ENCODE measurements at places on chromosomes 4 and X. TPM values are rescaled to one million over a fixed set of nuclear protein-coding genes. Genes with fewer than 3 reads are reported as not detected.

The NAP1L3 gene
- total RNA-seq, result 0.27 TPM

The SORBS2 gene
- 0.53 TPM for total RNA-seq

The ITGB1BP2 gene
- total RNA-seq, result 0.88 TPM

The CLDN34 gene
- total RNA-seq, result not detected

The GPRIN3 gene
- total RNA-seq, result 4.0 TPM

The AADAT gene
- 8.7 TPM for total RNA-seq

The KIAA1210 gene
- total RNA-seq, result not detected

All from A549 treated with GW870086 at 1 μM for 4 hours (cell line).